ENCODE measurements at places on chromosomes 1 and 21.
A peak's percentile ranks its signal among the peaks of the same experiment; 100 is the strongest.

GRCh38 chr1:63784489-63785390 lies 10.9 kb downstream of the ROR1 start:
- no peak for DNase-seq

DNA sequence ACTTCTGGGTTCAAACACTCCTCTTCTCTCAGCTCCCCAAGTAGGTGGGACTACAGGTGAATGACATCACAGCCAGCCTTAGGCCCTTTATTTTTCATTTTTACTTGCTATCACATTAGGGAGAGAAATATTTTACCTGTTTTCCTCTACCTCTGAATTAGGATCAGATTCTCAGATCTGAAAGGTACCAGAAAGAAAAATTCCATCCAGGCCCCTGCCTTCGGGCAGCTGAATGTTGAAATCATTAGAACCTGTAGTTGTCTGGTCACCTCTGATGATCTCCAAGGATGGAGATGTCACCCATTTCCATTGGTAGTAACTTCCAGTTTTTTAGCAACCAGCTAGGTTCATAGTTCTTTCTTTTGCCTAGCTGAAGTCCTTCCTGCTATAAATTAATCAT lies 175.6 kb upstream of the TNR start:
- no peak for DNase-seq

DNA sequence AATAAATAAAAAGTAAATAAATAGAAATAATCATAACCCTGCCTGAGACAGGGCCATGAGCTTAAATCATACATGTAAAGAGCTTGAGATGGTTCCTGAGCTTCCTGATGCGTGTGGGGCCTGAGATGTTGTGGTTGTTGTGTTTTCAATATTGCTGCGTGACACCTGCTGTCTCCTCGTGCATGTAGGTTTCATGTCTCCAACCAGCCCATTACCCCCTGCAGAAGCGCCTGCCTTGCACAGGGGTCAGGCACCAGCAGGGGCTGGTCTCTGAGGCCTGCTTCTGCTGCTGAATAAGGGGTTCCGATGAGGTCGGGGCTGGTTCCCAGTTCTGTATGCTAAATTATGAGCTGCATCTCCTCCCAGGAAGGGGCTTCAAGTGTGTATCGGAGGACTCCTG lies 15.9 kb downstream of the UMODL1 start:
- DNase-seq = no peak

DNA sequence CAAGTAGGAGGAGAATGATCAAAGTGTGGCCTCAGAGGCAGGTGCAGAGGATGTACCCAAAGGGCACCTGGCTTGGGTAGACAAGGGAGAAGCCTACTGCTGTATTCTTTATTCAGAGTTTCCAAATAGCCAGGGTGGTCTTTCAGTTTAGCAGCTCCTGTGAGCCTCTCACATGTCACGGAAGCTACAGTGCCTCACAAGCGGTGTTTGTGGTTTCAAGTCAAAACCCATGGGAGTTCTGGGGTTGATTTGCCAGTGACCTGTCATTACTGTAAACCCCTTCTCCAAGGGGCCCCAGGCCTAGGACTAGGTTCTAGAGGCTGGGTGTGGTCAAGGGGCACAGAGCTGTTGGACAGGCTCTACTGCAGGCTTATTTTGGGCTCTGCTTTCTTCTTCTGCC lies 10.2 kb upstream of the IL10 start:
- no peak for DNase-seq

- no peak for DNase-seq
These were observed 120.8 kb upstream of the BMP8A start for GRCh38 chr1:39370602-39371001.

- DNase-seq = no peak
These were observed 11.7 kb downstream of the ADAMTS1 start for GRCh38 chr21:26833460-26833939.

GRCh38 chr21:45536301-45537081 lies 5.7 kb downstream of the SLC19A1 start:
- no peak for DNase-seq

- DNase-seq = no peak
These were observed 116.4 kb upstream of the HOOK1 start for GRCh38 chr1:59698386-59698785.

DNA sequence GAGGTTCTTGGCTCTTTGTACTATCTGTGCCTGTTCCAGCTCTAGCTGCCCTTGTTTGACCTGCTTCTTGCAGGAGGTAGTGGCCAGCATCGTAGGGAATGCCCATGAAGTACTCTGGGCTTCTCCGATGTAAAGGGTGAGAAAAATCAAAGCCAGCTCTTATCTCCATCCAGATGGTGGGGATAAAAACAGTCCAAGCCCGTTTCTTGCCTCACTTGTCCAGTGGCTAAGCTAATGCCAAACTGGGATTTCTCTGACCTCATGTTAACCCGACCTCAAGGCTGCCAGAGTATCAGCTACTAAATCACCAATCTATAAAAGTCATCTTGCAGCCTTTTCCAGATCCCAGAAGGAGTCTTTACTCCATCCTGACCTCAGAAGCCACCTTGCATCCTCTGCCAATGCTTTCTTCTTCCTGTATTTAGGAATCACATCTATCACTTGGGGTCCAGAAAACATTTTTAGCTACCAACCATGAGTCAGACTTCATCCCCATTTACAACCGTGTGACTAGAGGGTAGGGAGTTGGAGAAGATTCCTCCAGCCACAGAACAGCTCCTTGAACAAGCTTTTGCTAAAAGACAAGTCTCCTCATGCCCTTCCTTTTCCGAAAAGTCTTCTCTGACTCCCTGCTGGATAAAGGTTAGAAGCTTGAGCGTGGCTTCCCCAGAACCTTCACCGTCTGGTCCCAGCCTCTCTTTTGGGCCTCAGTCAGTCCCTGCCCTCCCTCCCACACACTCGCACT lies 35.9 kb downstream of the KCNC4 start:
- no peak for DNase-seq

- DNase-seq = peak; percentile 13
These were observed 21.1 kb downstream of the ROR1 start for GRCh38 chr1:63794939-63795378.

DNA sequence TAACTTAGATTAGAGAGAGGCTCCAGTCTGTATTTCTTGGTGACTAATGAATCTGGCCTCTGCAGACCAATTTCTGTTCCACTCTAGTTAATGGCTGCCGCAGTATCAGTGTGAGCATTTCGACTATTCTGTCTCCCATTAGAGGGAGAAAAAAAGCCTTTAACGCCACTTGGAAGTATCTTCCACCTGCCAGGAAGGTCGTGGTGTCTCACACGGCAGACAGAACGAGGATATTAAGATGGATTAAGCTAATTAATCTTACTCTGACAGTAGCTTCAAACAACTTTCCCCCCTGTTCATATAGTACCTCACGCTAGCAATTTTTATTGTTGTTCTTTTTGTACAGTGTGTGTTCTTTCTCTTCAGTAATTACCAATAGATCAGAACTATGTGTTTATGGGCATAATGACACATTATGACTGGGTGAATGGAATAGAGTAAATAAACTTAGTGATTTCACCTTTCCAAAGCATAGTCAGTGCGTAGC lies 153.8 kb downstream of the ADGRL2 start:
- DNase-seq = no peak

DNA sequence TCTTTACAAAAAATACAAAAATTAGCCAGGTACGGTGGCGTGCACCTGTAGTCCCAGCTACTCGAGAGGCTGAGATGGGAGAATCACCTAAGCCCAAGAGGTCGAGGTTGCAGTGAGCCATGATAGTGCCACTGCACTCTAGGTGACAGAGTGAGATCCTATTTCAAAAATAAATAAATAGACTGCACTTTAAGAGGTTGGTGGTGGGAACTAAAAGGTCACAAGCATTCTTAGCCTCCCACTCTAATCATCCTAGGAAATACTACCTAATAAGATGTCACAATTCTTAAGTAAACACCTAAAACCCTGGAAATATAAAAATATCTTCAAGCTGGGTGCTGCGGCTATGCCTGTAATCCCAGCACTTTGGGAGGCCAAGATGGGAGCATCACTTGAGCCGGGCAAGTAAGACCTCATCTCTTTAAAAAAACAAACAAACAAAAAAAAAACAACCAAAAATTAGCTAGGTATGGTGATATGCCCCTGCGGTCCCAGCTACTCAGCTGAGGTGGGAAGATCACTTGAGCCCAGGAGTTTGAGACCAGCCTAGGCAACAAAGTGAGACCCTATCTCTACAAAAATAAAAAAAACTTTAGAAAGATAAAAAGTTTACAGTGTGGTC lies 4.1 kb downstream of the DCAF8 start:
- no peak for DNase-seq

GRCh38 chr1:34272152-34272551 lies 95.4 kb downstream of the C1orf94 start:
- no peak for DNase-seq

- no peak for DNase-seq
These were observed 1.3 kb downstream of the USP1 start for GRCh38 chr1:62438163-62438562.

DNA sequence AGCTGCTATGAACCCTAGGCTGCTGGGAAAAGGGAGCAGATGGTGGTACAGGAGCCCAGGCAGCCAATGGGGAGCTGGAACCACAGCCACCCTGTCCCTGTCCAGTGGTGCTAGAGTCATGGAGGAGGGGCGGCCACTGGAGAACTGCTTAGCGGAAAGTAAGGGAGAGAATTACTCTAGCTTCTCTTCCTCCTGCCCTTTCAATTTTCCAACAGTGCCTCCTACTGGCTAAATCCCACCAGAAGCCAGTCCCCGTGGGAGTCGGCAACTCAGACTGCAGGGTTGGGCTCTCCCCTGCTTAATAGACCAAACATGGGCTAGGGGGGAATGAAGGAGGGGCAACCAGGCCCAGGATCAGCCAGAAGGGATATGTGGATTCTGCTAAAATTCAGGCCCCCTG lies 154.5 kb downstream of the ACTL8 start:
- DNase-seq = no peak

DNA sequence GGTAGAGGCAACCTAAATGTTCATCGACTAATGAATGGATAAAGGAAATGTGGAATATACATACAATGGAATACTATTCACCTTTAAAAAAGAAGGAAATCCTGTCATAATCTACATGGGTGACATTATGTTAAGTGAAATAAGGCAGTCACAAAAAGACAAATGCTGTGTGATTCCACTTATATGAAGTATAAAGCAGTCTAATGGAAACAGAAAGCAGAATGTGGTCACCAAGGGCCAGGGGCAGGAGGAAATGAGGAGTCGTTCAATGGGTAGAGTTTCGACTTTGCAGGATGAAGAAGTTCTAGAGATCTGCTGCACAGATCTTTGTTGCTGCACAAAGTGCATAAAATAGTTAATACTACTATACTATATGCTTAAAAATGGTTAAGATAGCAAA lies 7.8 kb downstream of the DIPK1A start:
- no peak for DNase-seq

DNA sequence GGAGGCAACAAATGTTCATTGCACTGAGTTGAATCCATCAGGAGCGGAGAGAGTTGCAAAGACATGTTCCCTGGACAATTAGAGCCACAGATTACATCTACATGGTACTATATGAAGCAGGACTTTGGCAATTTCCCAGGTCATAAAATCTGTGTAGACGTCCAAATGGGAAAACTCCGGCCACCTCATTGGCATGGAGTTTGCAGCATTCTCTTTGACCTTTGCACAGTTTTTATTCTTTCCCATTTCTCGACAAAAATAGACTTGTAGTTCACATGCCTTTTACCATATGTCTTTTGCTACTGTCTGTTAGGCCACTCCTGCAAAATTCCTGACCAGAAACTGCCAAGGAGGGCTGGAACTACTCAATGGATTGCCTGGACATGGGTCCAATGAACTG lies 48.2 kb downstream of the UBE2T start:
- DNase-seq = no peak

DNA sequence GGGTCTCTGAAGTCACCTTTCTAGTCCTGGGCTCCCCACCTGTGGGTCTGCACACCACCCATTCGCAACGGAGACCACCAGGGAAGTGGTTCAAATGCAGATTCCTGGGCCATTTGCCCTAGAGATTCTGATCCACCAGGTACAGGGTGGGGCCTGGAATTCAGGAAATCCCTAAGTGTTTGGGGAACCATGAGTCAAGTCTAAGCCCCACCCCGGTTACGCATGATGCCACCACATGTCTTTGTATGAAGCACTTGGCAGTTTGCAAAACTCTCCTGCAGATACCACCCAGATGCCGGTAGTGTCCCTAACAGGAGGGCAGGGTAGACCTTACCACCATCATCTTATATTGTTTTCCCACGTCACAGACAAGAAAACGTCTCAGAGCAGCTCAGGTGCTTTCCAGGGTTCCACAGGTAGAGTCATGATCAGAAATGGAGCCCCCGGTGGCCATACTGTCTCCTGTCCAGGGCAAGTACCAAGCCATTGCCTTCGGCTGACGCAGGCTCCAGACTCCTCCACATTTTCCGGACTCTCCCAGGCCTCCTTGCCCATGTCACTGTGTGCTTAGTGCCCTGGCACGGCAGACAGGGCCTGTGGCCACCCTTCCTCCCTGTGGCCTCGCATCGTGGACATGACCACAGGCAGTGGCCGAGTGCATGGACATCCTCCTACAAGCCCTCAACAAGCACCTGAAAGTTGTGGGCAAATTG lies 89.2 kb upstream of the TMEM51 start:
- no peak for DNase-seq

- no peak for DNase-seq
These were observed 62.9 kb downstream of the CLSTN1 start for GRCh38 chr1:9760824-9761223.

- no peak for DNase-seq
These were observed 8.2 kb upstream of the MIXL1 start for GRCh38 chr1:226215239-226215638.

- DNase-seq = no peak
These were observed 41.5 kb upstream of the LRRC8D start for GRCh38 chr1:89779151-89779940.

DNA sequence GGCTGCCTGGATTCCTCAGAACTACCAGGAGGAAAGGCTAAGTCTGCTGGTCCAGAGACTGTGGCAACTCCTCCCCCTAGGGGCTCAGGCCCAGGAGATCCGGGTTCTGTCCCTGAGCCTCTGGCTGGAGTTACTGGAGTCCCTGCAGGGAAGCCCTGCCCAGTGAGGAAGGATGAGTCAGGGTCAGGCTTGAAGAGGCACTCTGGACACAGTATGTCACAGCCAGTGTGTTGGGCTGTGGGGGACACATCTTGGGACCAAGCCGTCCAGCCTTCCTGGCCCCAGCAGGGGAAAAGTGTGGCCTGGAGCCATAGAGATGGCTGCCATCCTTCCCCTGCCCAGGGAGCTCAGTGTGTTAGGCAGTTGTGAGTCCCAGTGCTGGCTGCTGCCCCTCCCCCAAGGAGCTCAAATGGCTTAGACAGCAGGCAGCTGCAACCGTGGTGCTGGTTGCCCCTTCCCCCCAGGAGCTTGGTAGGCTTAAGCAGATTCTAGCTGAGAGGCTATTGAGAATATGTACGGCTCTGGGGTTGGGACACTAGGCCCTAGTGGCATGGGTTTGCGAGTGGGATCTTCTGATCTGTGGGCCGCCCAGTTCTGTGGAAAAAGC lies 28.2 kb upstream of the RABGAP1L start:
- no peak for DNase-seq

DNA sequence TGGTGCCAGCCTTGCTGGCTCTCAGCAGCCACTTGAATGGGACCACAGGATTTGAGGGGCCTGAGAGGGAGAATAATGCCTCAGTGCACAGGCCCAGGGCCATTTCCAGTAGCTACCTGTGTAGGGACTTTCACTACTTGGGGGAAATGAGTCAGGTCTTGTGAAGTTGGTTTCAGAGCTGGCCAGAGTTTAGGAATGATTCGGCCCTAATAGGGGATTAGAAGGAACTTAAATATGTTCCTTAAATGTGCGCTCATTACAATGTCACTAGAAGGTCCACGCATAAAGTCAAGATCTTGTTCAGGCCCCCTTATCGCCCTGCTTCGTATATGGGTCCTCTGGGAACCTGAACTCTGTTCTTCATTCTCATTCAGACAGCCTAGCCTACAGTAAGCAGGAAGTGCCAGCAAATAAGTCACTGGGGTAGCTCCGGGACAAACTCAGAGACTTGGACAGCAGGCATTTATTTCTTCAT lies 5.6 kb upstream of the AKR1A1 start:
- DNase-seq = no peak

Measured in fibroblast of the conjunctiva (primary cell).